HFF-Myc (cell line): ENCODE measurements at places on chromosomes 16 and 17.

DNA sequence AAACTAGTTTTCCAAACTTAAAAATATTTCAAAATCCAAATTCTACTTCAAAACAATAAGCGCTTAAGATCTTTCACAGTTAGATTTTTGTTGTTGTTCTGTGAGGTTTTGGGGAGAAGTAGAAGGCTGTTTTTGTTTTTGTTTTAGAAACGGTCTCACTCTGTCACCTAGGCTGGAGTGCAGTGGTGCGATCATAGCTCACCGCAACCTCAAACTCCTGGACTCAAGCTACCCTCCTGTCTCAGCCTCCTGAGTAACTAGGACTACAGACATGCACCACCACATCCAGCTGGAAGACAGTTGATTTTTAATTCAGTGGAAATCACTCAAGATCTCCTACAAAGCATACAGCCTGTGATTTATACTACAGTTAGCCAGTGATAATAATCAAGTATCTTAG lies 2.7 kb downstream of the SHCBP1 start:
- DNase-seq, result no peak

GRCh38 chr17:48477221-48477620 lies 47.2 kb upstream of the SKAP1 start:
- DNase-seq, result no peak

DNA sequence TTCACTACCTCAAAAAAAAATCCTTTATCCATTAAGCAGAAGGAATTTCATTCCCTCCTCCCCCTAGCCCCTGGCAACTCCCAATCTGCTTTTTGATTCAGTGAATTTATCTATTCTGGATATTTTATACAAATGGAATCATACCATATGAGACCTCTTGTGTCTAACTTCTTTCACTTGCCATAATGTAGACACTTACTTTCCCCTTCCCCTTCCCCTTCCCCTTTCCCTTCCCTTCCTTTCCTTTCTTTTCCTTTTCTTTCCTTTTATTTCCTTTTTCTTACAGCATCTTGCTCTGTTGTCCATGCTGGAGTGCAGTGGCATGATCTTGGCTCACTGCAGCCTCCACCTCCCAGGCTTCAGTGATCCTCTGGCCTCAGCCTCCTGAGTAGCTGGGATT lies 50.5 kb downstream of the PSMD12 start:
- DNase-seq, result no peak

DNA sequence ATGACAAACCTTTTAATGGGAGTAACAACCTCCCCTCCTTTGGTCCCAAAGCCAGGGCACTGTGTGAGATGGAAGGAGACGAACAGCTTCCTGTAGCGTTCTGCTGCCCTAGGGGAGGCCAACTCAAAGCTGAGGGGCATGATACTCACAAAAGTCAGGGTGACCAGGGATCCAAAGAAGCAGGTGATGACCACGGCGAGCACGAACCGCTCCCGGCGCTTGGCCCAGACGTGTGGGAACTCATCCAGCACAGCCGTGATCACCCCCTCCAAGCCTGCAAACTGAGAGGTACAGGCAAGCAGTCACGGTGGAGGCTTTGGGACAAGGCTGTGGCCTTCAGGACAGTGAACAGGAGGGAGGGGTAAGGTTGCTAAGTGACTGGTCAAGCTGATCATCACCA lies 25.1 kb downstream of the SLC6A4 start:
- DNase-seq, result no peak
